ENCODE measurements at places on chromosomes 4 and X. TPM values are rescaled to one million over a fixed set of nuclear protein-coding genes. Genes with fewer than 3 reads are reported as not detected.

The PAGE3 gene
- total RNA-seq = not detected

The NALF2 gene
- total RNA-seq = 0.13 TPM

The GLRB gene
- total RNA-seq = not detected

The ADH1B gene
- not detected for total RNA-seq

The KLKB1 gene
- total RNA-seq = not detected

The BTK gene
- total RNA-seq = 1.3 TPM

The ZBTB33 gene
- total RNA-seq = 11.6 TPM

The NAT8L gene
- total RNA-seq = 1.1 TPM

The NDNF gene
- total RNA-seq = 0.34 TPM

The TCP11X1 gene
- total RNA-seq = not detected

The RBMX2 gene
- 27.9 TPM for total RNA-seq

The HELT gene
- total RNA-seq = not detected

The L1CAM gene
- 2.1 TPM for total RNA-seq

The RTL9 gene
- not detected for total RNA-seq

The CTBP1 gene
- total RNA-seq = 136 TPM

GRCh38 chr4:157095716-157096115, 19.8 kb downstream of the GLRB start:
- DNase-seq = no peak
- H3K27me3 ChIP-seq = no peaks in the 10 kb centered on the region
- no peak overlapping the region for H3K27ac ChIP-seq

GRCh38 chr4:137267024-137267423, 265.3 kb downstream of the PCDH18 start:
- no peak for DNase-seq
- no peaks in the 10 kb centered on the region for H3K4me1 ChIP-seq
- no peak overlapping the region for H3K4me3 ChIP-seq
- H3K27ac ChIP-seq = no peak overlapping the region

DNA sequence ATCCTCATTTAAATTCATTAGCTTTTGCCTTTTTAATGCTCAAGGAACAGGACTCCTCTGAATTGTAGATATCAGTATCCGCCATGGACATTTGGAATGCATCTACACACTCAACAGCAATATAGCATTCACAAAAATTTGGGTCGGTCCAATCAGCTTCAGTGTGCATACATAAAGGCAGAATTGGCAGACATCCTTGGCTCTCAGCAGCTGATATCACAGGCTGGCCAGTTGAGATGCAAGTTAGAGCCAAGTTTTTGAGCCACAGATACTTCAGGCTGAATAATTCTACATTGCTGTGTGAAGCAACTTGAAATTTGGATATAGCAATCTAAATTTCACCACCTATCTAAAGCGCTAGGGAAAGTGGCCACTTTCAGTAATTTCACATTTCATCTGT, 821.1 kb downstream of the PCDH19 start:
- H3K4me3 ChIP-seq = no peak overlapping the region
- no peak overlapping the region for H3K27ac ChIP-seq
- H3K36me3 ChIP-seq = no peaks in the 10 kb centered on the region
- H3K27me3 ChIP-seq = no peaks in the 10 kb centered on the region

DNA sequence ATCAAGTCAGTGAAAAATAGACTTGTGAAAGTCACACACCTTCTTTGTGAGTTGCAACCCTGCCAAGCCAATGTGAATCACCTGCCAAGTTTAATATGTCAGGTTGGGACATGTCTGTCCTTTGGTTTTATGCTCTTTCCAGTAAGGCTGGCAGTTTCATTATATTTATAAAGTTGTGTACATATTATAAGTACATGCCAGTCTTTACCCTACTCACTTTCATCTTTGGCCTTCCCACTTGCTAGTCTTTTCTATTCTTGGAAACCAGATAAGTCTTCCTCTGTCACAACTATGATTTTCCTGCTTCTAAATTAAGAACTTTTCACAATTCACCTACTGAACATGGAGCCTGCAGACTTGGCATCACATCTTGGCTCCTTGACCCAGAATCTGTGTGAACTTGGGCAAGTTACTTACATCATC, 680.7 kb upstream of the BOD1L1 start:
- no peak overlapping the region for H3K4me3 ChIP-seq
- no peaks in the 10 kb centered on the region for H3K27me3 ChIP-seq
- no peaks in the 10 kb centered on the region for H3K36me3 ChIP-seq
- no peak overlapping the region for H3K27ac ChIP-seq

GRCh38 chr4:84582988-84583875, at the start of gene CDS1:
TSS of gene CDS1 (plus strand) at chr4:84583127. CDS start at chr4:84583402, 275 bp downstream.
- peaks cover 13% of the 10 kb centered on the region for H3K4me1 ChIP-seq
- peak within 1 kb of the TSS; percentile 67 for H3K4me3 ChIP-seq
- no peak within 1 kb of the TSS for H3K27ac ChIP-seq
- no peaks in the 10 kb centered on the region for H3K36me3 ChIP-seq

GRCh38 chr4:173489514-173489913, 40.5 kb downstream of the HAND2 start:
- no peak overlapping the region for H3K4me3 ChIP-seq
- no peaks in the 10 kb centered on the region for H3K36me3 ChIP-seq
- DNase-seq = no peak
- H3K27ac ChIP-seq = no peak overlapping the region
- H3K27me3 ChIP-seq = peaks cover 6% of the 10 kb centered on the region

DNA sequence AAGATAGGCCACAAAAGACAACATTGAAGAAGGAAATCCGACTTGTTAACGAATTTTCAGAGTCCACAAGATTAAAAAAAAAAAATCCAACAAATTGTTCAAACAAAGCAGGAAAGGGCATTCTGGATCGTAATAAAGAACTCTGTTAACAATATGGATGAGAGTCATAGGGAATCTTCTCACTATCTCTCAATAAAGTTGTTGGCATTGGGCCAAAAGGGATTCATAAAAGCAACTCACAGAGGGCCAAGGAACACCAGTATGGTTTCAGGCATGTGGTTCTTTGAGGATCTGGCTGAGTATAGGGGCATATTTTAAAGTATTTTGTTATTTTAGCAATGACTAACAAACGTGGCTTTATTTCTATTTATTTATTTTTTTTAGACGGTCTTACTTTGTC, 49.5 kb downstream of the SHISA3 start:
- DNase-seq = no peak
- no peaks in the 10 kb centered on the region for H3K4me1 ChIP-seq
- no peak overlapping the region for H3K4me3 ChIP-seq
- H3K36me3 ChIP-seq = peaks cover 33% of the 10 kb centered on the region
- H3K27ac ChIP-seq = no peak overlapping the region
- no peaks in the 10 kb centered on the region for H3K27me3 ChIP-seq

DNA sequence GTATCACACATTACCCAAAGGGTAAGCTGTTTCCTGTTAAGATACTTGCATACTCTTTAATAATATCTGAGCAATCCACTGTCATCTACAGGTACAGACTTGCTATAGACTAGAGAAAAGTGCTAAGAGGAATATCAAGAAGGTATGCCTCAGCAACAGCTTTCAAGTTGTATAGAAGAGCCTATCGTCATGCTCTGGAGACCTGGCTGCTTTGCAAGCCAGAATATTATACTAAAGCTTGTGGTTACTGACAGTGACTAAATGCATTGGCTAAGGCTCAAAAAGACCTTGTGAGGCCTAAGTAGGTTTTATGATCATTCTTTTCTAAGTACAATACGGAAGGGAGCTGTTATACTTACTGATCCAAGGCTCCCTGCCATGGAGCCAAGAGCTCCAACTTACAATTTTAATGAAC, 11.3 kb downstream of the LAMP2 start:
- H3K27ac ChIP-seq = no peak overlapping the region
- H3K4me1 ChIP-seq = peaks cover 39% of the 10 kb centered on the region
- H3K36me3 ChIP-seq = peaks cover 4% of the 10 kb centered on the region
- H3K27me3 ChIP-seq = no peaks in the 10 kb centered on the region

GRCh38 chr4:37665333-37666320, 20.5 kb downstream of the RELL1 start:
- no peak overlapping the region for H3K4me3 ChIP-seq
- peaks cover 10% of the 10 kb centered on the region for H3K36me3 ChIP-seq
- DNase-seq = no peak

DNA sequence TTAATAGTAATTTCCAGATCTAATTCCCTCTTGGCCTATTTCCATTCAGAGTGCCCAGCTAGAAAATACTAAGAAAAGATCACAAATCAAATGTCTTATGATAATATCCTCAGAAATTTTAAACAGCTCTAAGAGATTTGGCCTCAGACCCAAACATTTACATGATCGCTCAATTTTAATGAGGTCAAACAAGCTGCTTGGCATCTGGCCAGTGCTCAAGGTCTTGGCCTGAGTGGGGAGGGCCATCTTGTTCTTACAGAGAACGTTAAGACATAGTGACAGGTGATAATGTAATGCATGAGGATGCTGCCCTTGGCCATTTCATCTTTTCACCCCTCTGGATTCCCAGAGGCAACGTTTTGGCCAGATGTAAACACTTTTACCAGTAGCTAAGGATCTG, 159.2 kb upstream of the SLC7A11 start:
- H3K4me1 ChIP-seq = no peaks in the 10 kb centered on the region
- no peak overlapping the region for H3K4me3 ChIP-seq
- no peak for DNase-seq
- H3K36me3 ChIP-seq = no peaks in the 10 kb centered on the region
- no peaks in the 10 kb centered on the region for H3K27me3 ChIP-seq
- no peak overlapping the region for H3K27ac ChIP-seq

DNA sequence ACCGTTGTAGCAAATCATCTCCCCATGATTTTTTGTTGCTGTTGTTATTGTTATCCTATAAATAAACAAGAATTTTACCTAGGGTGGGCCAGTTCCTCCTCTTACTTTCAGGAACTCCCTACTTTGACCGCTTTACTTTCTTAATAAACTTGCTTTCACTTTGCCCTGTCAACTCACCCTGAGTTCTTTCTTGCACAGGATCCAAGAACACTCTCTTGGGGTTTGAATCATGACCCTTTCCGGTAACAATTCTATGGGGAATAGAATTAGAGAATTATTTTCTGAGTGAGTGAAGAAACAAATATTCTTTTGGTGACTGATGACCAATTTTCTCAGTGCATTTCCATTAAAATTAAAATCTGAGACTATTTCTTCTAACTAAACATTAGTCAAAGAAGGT, 584.0 kb upstream of the TENM3 start:
- no peak overlapping the region for H3K27ac ChIP-seq
- DNase-seq = no peak
- H3K27me3 ChIP-seq = no peaks in the 10 kb centered on the region
- H3K36me3 ChIP-seq = no peaks in the 10 kb centered on the region
- no peak overlapping the region for H3K4me3 ChIP-seq

GRCh38 chrX:48939524-48940228, 17.7 kb downstream of the OTUD5 start:
- peaks cover 85% of the 10 kb centered on the region for H3K4me1 ChIP-seq
- DNase-seq = no peak
- peak overlapping the region; percentile 68 for H3K4me3 ChIP-seq
- peaks cover 59% of the 10 kb centered on the region for H3K36me3 ChIP-seq
- peak overlapping the region; percentile 95 for H3K27ac ChIP-seq

DNA sequence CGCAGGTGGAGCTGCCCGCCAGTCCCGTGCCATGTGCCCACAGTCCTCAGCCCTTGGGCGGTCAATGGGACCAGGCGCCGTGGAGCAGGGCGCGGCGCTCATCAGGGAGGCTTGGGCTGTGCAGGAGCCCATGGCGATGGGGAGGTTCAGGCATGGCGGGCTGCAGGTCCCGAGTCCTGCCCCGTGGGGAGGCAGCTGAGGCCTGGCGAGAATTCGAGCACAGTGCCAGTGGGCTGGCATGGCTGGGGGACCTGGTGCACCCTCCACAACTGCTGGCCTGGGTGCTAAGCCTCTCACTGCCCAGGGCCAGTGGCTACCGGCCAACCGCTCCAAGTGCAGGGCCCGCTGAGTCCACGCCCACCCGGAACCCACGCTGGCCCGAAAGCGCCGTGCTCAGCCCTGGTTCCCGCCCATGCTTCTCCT, 646.5 kb downstream of the GABRG1 start:
- no peak for DNase-seq
- no peaks in the 10 kb centered on the region for H3K27me3 ChIP-seq
- no peak overlapping the region for H3K4me3 ChIP-seq
- H3K36me3 ChIP-seq = no peaks in the 10 kb centered on the region

DNA sequence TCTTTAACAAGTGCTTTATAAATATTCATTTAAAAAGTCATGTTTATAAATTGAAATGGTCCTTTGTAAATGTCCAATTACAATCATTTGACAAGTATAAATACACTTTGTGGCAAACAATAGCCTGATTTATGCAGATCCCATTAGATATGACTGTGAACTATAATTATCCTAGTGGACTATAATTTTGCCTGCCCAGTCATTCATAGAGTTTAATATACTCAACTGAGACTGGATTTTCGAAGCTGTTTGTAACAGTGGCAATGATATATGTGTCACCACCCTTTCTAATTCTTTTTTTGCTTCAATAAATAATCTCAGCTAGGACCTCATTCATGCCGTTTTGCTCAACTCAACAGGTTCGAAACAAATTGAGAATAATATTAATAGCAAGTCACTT, 732.0 kb downstream of the PCDH18 start:
- DNase-seq = no peak
- no peak overlapping the region for H3K27ac ChIP-seq
- H3K36me3 ChIP-seq = no peaks in the 10 kb centered on the region
- no peaks in the 10 kb centered on the region for H3K4me1 ChIP-seq
- H3K4me3 ChIP-seq = no peak overlapping the region

GRCh38 chr4:184396570-184397515, 77.5 kb downstream of the IRF2 start:
- peaks cover 30% of the 10 kb centered on the region for H3K4me1 ChIP-seq
- no peak overlapping the region for H3K4me3 ChIP-seq
- H3K27me3 ChIP-seq = no peaks in the 10 kb centered on the region
- H3K27ac ChIP-seq = peak overlapping the region; percentile 43
- no peak for DNase-seq

DNA sequence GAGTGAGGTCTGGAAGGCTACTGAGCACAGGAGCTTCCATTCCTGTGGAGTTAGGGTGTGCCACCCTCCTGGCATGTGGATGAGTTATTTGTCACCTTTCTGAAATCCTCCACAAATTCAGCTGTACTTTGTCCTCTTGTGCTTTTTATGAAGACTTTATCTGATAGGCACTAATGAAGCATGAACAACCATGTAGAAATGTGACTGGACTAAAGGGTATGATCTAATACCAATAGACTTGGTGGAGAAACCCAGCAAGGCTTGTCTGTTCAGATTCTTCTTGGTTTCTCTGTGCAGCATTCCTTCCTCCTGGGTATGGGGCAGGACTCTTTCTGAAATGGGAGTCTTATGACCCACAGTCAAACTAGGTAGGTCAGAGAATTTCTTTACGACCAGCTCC, 9.6 kb downstream of the NBDY start:
- no peaks in the 10 kb centered on the region for H3K27me3 ChIP-seq
- no peak overlapping the region for H3K4me3 ChIP-seq
- peaks cover 32% of the 10 kb centered on the region for H3K4me1 ChIP-seq

GRCh38 chrX:44596277-44596676, 53.6 kb upstream of the FUNDC1 start:
- no peaks in the 10 kb centered on the region for H3K27me3 ChIP-seq
- no peaks in the 10 kb centered on the region for H3K4me1 ChIP-seq
- no peaks in the 10 kb centered on the region for H3K36me3 ChIP-seq
- no peak overlapping the region for H3K4me3 ChIP-seq
- no peak for DNase-seq
- H3K27ac ChIP-seq = no peak overlapping the region

DNA sequence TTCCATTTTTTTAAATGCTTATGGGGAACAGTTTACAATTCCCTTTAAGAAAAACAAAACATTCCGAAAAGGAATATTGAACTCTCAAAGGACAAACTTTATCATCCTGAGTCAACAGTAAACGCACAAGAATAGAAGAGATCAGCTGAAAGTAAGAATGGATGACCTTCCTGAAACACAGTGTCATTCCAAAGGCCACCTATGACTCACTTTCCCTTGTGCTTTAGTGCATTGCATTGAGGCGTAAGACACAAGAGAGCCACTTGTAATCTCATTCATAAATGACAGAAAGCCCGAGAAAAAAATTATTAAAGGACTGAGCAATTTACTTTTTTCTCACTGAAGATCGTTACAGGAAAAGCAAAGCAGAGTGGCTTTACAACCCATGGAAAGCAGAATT, 1062.4 kb upstream of the DIAPH2 start:
- no peak for DNase-seq
- no peaks in the 10 kb centered on the region for H3K4me1 ChIP-seq
- no peak overlapping the region for H3K27ac ChIP-seq
- H3K27me3 ChIP-seq = no peaks in the 10 kb centered on the region

Measured in activated CD8-positive, alpha-beta T cell treated with anti-CD3 and anti-CD28 coated beads for 36 hours (primary cell).